ENCODE measurements at places on chromosomes 5 and 9. TPM values are rescaled to one million over a fixed set of nuclear protein-coding genes. Genes with fewer than 3 reads are reported as not detected.

TLE1 gene
- 28.5 TPM for total RNA-seq

DNA sequence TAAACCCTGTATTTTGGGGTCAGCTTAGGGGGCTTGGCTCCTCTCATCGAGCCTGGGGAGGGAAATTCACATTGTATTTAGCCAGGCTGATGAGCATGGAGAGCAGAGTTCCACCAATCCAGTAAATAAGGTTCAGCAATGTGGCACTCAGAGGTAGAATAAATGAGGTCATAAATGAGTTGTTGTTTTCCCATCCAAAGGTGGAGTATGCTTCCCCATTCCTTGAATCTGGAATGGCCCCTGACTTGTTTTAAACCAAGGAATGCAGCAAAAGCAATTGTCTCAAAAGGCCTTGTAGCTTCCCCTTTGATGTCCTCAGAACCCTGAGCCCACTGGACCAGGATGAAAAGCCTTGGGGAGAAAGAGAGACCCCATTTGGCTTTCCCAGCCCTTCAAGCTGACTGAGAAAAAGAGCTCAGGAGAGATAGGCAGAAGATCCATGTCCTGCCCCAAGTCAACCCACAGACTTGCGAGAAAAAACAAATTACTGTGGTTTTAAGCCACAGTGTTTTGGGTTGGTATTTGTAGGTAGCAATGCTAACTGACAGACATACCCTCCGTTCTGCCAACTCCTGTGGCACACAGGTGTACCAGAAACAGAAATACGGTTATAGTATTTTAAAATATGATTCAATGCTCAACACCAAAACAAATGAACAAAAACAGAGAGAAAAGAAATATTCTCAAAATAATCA, 566.0 kb upstream of the DMAC1 start:
- DNase-seq = no peak

DNA sequence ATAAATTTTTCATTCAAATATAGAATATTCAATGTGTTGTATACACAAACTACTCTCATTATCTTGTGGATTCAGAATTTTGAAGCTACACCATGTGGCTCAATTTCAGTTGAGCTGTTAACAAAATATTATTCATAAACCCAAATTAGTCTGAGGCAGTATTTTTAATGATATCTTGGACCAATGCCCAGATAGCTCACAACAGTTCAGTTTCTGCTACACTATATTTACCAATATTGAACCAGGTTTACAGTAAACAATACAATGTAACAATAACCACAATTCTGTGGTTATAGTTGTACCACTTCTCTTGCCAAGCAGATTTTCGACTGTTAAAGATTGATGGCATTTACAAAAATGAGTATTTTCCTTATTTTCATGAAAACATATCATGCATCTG, 99.9 kb downstream of the SSBP2 start:
- DNase-seq = no peak

SV2C gene
- not detected for total RNA-seq

- no peak for DNase-seq
Observed at GRCh38 chr9:79736051-79736450, 164.3 kb downstream of the TLE4 start.

BSPRY gene
- total RNA-seq = not detected

- no peak for DNase-seq
Observed at GRCh38 chr9:113873926-113874325, 2.2 kb upstream of the ZNF618 start.

DNA sequence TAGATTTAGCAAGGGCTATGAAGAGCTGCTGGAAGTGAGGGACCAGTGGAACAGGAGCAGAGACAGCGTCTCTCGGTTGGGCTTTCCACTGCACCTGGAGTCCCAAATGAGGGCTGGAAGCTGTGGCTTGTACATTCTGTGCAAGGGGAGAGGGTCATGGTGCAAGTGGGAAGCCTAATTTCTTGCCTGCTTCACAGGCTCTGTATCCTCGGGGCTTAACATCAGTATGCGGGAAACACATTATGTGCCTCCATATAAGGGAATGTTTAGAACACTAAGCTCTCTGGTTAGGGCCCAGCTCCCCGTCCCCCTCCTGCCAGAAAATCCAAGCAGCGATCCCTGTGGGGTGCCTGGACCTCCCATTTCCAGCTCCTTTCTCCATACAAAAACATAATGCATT, 89.0 kb upstream of the NIPAL4 start:
- no peak for DNase-seq

SMIM33 gene
- not detected for total RNA-seq

GRCh38 chr5:108141676-108142075, 240.2 kb downstream of the FBXL17 start:
- DNase-seq = no peak

ZDHHC11 gene
- total RNA-seq = 18.2 TPM

DNA sequence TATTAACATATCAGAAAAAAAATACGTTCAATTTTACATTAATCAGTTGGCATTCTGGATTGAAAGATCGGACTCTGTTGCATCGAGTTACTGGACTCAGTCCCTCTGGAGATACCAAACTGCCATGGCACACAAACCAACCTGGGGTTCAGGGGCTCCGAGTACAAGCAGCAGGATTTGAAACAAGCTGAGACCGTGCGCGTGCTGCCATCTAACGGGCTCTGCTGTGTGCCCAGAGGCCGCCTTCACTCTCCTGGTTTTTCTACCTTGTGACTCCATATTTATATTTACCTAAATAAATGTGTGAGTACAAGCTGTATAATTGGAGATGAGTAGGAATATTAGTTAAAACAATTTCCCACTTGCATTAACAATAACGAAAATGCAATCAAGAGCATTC, 48.2 kb downstream of the ANXA1 start:
- peak; percentile 74 for DNase-seq

FCN2 gene
- total RNA-seq = not detected

DNA sequence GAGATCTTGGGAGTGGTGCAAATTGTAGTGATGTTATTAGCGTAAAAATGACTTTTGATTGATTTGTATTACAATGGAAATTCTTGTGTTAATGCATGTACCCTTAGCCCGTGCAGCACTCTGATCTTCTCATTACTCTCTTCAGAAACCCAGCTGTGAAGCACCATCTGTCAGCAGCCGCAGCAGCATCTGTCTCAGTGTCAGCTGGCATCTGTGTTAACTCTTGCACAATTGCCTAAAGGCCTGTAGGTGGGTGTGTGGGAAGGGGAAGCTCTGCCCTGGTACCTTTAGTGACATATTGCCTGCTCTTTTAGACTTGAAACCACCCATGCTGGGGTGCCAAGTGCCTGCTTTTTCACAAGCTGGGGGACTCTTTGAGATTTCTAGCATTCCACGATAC, 101.3 kb downstream of the FBXL7 start:
- DNase-seq = peak; percentile 24

DNA sequence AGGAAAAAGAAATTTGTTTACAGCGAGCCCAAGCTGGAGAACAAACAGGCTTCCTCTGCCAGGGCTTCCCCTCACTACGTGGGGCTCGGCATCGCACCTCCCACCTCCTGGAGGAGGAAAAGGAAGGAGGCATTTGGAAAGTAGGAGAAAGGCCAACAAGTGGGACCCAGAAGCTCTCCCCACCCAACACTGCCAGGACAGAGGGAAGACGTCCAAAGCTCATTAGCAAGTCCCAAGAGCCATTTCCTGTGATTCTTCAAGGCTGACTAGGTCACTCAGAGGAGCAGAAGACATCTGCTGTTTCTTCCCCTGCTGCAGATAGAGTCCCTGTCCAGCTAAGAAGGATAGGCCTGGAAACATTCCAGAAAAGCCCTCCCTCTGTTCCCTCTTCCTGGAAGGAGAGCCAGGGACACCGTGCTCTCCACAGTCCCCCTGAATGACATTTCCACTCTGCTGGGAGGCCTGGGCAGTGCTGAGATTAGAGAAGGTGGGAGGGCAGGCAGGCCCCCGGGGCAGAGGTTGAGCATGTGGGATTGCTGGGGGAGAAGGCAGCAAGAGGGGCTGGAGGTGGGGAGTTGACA, 57.0 kb upstream of the NEURL1B start:
- no peak for DNase-seq

GRCh38 chr5:173237143-173237874, 2.3 kb upstream of the NKX2-5 start:
- DNase-seq = no peak

Measured in SK-MEL-5 (cell line).